T-helper 2 cell (primary cell): ENCODE measurements at places on chromosomes 1 and 21.

- DNase-seq: no peak
These were observed 24.1 kb upstream of the MUTYH start for GRCh38 chr1:45364294-45364693.

GRCh38 chr1:113855630-113856400 lies 15.7 kb downstream of the PTPN22 start:
- no peak for DNase-seq

GRCh38 chr1:110254604-110255391 lies 44.7 kb downstream of the KCNC4 start:
- DNase-seq: no peak

DNA sequence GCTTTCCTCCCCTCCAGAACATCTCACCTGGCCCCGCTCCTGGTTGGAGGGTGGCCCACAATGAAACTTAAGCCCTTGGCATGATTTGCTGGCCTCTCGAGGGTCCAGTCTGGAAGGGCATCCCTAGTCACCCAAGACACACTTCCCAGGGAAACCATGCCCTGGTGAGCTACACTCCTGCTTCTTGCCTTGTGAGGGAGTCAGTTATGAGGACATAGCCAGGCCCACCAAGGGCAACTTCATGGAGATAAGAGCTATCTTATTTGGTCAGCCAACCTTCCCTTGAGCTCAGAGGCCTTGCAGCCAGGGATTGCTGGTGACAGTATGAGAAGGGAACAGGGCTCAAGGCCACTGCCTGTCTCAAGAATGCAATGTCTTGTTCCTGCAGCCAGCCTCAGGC lies 9.7 kb downstream of the TNR start:
- DNase-seq: no peak

DNA sequence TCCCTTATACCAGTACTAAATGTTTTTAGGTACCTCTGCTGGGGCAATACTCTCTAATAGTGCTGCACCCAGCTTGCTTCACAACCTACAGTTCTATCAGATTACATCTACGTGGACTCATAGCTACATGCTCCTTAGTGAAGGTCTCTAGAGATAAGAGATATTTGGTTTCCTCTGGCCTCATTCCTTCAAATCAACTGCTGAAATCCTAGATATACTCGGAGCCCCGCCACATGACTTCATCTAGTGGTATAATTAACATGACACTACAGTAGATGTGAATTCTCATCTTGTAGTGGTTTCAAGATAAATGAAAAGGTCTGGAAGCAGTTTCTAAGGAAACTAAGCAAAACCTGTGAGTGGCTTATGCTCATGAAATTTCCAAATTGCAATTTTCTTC lies 115.4 kb downstream of the SMYD2 start:
- no peak for DNase-seq

GRCh38 chr1:1359664-1360468 lies 1.5 kb upstream of the MXRA8 start:
- no peak for DNase-seq

- DNase-seq: no peak
These were observed 21.3 kb upstream of the PRSS38 start for GRCh38 chr1:227793948-227794816.
